ENCODE measurements at places on chromosomes 3 and 15.

DNA sequence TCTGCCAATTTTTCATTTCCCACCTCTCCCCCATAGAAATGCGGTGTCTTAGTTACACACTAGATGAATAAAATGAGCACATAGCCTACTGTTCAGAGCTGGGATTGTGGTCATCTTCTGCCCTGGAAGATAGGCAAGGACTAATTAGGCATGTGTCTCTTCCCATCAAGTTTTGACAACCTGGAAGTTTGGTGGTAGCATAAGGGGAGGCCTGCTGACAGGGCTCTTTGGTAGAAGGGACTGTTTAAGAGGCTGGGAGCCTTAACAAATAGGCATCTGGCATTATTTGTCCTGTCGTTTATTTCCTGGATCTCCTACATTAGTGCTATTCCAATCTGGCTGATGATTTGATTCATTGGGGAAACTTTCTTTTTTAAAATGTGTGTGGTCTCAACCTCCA, 512.3 kb downstream of the ZNF385D start:
- no peak for DNase-seq

DNA sequence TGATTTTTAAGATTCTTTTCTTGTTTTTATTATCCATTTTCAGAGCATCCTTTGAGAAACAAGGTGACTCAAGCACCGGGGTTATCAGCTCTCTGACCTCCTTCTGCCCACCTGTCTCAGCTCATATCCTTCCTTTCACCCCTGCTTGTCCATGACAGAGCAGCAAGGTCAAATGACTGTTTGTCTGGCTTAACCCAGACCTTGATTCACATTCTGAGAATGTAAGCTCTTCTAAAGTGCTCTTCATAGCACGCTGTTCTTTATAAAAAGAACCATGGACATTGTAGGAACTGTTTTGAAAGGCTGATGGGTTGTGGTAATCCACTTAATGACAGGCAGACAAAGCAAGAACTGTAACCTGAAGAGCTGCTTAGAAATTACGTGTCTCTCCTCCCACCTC, 122.5 kb downstream of the CHST2 start:
- no peak for DNase-seq

- no peak for DNase-seq
Observed at GRCh38 chr3:168053115-168053514, 42.6 kb downstream of the GOLIM4 start.

DNA sequence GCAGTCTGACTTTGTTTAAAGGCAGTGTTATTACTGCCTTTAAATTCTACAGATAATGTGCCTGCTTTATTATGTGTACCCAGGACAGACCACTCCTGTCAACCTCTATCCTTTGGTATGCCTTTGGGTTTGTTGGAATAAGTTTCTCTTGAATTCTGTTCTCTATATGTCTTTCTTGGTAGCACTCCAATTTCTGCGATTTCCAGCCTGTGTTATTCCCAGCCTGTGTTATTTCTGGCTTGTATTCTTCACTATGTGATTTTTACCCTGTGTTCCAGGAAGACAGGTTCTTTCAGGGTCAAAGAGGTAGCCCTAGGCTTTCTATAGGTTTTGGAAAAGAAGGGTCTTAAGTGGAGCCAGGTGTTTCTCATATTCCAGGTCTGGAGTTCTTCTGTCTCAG, 407.4 kb upstream of the AZI2 start:
- DNase-seq, result no peak

DNA sequence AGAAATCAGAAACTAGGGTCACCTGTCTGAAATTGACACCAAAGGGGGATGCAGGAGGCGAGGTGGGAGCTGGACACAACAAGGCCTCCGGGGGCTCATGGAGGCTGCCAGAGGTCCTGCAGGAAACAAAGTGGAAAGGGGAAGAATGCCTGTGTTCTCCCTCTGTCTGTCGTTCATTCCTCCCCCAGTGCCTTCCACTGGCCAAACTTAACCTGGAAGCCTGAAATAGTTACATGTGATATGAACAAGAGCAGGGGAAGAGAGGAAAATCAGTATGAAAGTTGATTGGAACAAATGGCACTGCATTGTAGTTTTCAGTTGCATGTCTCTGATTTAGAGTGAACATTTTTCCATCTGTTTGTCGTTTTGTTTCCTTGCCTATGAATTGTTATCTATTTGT, 502.0 kb upstream of the CFAP20DC start:
- no peak for DNase-seq

DNA sequence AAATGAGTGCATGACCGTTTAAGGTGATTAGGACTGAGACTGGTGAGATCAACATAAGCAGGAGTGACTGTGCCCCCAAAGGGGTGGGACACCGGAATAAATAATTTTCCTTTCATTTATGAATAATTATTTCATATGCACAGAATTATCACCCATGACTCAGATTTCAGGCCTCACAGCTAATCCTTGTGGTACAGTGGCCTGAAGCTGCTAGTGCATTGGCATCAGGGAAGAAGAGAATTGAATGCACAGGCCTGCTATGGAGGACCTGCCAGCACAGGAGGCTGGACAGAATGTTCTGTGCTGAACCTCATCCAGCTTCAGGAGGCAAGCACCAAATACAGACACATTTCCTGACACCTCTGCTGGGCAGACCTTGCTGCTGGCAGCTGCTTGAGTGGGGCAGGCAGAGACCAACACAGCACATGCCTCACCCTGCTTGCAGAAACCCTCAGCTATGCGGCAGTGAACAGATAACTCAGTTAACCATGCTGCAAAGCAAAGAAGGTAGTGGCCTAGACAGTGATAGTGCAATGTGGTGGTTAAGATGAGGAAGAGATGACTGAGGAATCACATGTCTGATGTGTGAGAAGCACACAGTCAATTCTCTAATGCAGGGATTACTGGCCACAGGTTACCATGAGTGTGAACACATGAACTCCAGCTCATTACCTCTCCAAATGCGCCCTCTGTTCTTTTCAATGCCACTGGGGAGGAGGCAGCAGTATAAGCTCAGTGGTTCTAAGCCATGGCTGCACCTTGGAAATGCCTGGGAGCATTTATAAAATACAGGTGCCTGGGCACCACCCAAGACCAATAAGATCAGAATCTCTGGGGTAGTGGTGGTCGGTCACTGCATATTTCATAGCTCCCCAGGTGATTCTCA, 68.1 kb upstream of the SCN5A start:
- DNase-seq, result no peak

GRCh38 chr15:63370764-63371163, 10.9 kb downstream of the CA12 start:
- no peak for DNase-seq

- no peak for DNase-seq
Observed at GRCh38 chr3:141489203-141489602, 2.4 kb downstream of the RASA2 start.

DNA sequence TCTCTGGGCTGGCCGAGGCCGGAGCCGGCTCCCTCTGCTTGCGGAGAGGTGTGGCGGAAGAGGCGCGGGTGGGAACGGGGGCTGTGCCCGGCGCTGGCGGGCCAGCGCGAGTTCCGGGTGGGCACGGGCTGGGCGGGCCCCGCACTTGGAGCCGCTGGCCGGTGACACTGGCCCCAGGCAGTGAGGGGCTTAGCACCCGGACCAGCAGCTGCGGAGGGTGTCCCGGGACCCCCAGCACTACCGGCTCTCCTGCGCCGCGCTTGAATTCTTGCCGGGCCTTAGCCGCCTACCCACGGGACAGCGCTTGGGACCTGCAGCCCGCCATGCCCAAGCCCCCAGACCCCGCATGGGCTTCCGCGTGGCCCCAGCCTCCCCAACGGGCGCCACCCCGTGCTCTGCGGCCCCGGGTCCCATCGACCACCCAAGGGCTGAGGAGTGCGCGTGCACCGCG, 736.3 kb upstream of the ARRDC4 start:
- no peak for DNase-seq

DNA sequence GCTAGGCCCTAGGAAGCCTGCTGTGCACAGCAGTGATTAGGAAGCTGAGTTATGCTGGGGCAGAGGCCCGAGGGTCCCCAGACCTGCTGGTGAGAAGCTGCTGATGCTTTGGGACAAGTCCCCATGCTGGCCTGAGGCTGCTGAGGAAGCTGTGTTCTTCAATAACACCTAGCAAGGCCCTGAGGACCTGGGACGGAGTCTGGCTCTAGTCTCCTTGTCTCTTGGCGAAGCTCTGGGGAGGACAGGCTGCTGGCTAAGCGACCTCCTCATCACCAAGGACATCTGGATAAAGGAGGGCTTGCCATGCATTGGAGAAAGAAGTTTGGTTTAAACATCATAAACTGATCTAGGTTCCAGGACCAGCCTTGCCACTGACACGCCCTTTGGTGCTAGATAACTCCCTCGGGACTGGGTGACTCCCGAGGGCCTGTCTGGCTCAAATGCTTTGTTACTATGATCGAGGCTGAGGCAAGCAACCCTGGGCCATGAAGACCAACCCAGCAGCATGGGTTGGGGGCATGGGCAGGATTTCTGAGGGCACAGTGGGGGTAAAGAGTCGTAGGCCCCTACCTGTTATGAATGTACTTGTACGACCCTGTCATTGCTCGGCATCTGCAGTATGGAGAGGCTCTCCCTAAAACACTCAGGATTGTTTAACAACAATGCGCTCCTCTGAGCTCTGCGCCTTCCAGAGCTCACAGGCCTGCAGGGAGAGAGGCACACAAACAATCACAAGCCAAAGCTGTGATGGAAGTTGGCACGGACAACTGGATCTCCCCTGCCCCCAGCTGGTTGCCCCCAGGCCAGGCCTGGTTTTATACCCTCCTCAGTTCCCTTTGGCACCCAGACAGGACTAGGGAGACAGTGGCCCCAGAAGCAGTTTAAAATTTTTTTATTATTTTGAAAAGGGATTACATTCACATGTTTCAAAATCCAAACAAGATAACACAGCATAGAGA, 64.4 kb downstream of the LINGO1 start:
- DNase-seq, result no peak

- no peak for DNase-seq
Observed at GRCh38 chr3:54572197-54572895, 355.5 kb downstream of the LRTM1 start.

DNA sequence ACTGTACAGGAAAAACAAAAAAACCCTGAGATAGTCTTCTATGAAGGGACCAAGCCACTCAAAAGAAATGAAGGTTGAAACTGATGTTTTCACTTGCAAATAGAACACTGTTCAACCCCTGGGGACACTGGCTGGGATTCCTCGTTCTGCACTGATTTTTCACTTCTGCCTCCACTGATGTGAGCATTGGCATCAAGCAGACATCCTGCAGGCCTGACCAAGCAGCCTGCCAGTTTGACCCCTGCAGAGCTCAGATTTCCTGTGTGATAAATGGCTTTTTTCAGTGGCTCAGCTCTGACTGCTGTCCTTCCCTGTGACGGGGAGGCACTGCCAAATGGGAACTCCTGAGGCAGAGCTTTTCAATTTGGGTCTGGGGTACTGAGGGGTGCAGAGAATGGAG, 50.0 kb downstream of the RASGRP1 start:
- DNase-seq, result no peak

GRCh38 chr3:113409676-113410075, 31.6 kb downstream of the CFAP44 start:
- no peak for DNase-seq

DNA sequence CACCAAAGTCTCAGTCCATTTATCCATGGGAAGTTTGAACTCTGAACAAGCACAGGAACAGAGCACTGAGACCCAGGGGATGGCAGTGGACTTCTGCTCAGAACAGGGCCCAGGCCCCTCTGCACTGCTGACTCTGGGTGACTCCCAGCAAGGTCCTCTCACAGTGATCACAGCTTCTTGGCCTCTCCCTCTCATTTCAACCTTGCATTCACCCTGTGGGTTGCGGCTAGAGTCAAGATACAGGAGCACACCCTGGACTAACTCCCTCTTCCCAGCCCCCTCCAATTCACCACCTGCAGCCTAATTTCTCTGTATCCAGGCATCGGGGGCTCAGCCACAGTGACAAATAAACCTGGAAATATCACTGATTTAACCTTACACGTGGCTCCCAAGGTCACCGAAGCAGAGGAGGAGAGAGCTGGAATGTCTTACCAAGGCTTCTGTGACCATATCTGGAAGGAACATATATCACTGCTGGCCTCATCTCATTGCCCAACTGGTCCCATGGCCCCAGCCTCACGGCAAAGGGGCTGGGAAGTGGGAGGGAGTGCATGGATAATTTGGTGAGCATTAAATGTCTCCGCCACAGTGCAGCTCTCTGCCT, 1.2 kb downstream of the RTP3 start:
- DNase-seq, result no peak

- no peak for DNase-seq
Observed at GRCh38 chr3:12630292-12630691, 33.6 kb downstream of the RAF1 start.

DNA sequence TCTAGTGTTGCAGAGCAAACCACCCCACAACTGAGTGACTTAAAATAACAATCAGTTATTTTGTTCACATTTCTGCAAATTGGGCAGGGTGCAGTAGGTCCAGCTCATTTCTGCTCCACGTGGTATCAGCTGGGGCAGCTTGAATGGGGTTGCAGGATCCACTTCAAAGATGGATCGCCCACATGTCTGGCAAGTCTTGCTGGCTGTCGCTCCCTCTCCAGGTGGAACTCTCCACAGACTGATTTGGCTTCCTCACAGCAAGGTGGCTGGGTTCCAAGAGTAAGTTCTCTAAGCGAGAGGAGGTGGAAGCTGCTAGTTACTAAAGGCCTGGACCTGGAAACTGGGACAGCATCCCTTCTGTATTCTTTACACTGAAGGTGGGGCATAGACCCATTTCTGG, 213.3 kb downstream of the SLC9A9 start:
- DNase-seq, result peak; percentile 61

GRCh38 chr15:52097180-52097579, 15.4 kb downstream of the BCL2L10 start:
- no peak for DNase-seq

DNA sequence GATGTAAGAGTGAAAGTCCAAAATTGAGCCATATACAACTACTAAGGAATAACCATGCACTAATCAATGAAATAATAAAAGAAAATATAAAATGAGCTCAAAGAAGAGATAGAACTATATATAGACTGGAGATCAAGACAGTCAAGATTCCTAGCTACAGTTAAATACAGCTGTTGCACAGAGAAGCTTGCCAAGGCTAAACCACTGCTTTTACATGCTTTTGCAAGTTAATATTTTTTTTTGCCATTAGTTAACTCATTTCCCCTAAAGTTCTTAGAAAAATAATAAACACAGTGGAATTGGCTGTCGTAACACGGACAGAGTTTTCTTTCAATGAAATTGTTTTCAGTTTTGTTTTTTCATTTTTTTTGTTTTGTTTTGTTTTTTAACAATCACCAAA, 123.0 kb downstream of the VGLL3 start:
- DNase-seq, result no peak

GRCh38 chr15:89423981-89424380, 72.4 kb downstream of the RHCG start:
- DNase-seq, result no peak

GRCh38 chr3:155334215-155334913, 40.9 kb upstream of the STRIT1 start:
- no peak for DNase-seq

- DNase-seq, result no peak
Observed at GRCh38 chr3:98592345-98592935, 971 bp downstream of the CPOX start.

DNA sequence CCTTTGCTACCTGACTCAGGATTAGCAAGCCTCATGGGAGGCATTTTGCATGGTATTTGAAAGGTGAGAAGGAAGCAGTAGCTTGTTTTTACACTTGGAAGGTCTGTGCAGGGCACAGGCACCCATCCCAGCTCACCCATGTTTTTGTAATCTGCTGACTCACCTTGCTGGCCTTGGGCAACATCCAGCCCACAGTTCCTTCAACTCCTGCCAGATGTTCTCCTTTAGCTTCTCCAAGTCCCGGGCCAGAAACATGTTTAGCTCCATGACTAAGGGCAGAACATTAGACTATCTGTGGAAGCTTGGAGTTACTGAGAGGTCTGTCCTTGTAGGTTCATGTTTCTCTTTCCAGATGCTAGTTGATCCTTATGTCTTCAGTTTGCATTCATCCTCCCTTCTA, 12.4 kb upstream of the ZNF770 start:
- DNase-seq, result no peak

GRCh38 chr3:143831208-143831607, 17.1 kb downstream of the SLC9A9 start:
- no peak for DNase-seq

Measured in NCI-H1105 (cell line).